Activated CD4-positive, alpha-beta memory T cell treated with anti-CD3 and anti-CD28 coated beads for 36 hours (primary cell): ENCODE measurements at places on chromosomes 2 and 18. TPM values are rescaled to one million over a fixed set of nuclear protein-coding genes. Genes with fewer than 3 reads are reported as not detected.
A peak's percentile ranks its signal among the peaks of the same experiment; 100 is the strongest.

DNA sequence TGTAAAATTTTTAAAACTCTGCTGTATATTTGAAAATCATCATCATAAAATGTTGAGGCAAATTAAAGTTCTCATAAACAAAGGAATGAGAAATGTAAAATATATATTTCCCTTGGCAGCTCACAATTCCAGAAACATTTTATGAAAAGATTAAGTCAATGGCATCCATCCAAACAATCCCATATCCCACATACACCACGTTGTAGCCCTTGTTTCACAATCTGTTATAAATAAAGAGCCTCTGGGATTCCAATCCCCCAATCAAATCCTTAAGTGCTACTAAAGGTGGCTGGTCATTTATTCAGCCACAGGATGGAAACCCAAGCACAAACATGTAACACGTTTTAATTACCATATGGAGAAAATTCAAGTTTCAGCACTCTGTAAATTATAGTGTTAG, 51.7 kb downstream of the GFPT1 start:
- no peak overlapping the region for H3K27ac ChIP-seq
- H3K27me3 ChIP-seq: no peaks in the 10 kb centered on the region
- DNase-seq: no peak
- H3K4me3 ChIP-seq: no peak overlapping the region

ST6GAL2 gene
- total RNA-seq: not detected

GRCh38 chr2:5869936-5870335, 177.8 kb downstream of the SOX11 start:
- no peak for DNase-seq
- H3K36me3 ChIP-seq: no peaks in the 10 kb centered on the region
- no peak overlapping the region for H3K27ac ChIP-seq
- no peak overlapping the region for H3K4me3 ChIP-seq
- H3K4me1 ChIP-seq: no peaks in the 10 kb centered on the region
- no peaks in the 10 kb centered on the region for H3K27me3 ChIP-seq

GRCh38 chr2:145413261-145414030, 893.5 kb upstream of the ZEB2 start:
- no peaks in the 10 kb centered on the region for H3K27me3 ChIP-seq
- no peak overlapping the region for H3K27ac ChIP-seq
- no peak overlapping the region for H3K4me3 ChIP-seq
- H3K4me1 ChIP-seq: peaks cover 12% of the 10 kb centered on the region
- H3K36me3 ChIP-seq: no peaks in the 10 kb centered on the region

FEV gene
- total RNA-seq: not detected

UGT1A4 gene
- not detected for total RNA-seq

DNA sequence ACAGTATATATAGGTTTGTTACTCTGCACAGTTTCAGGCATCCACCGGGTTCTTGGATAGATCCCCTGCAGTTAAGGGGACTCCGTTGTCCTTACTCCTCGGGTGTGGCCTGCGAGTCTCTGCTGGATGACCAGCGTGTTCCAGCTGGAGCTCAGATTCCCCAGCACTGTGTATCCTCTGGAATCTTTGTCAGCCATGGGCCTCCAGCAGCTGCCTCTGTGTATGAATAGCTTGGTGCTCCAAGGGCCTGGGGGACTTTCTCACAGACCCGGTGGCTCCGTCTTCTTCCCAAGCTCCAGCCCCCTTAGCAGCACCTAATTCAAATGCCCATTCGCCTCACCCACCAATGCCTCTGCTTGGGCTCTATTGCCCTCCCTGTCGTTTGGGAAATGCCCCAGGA, 6.3 kb downstream of the ANO7 start:
- no peak overlapping the region for H3K27ac ChIP-seq
- H3K27me3 ChIP-seq: no peaks in the 10 kb centered on the region
- DNase-seq: no peak
- no peak overlapping the region for H3K4me3 ChIP-seq
- H3K36me3 ChIP-seq: no peaks in the 10 kb centered on the region
- H3K4me1 ChIP-seq: no peaks in the 10 kb centered on the region

GRCh38 chr2:24824966-24825882, 32.0 kb downstream of the CENPO start:
- DNase-seq: peak; percentile 59
- H3K4me1 ChIP-seq: peaks cover 25% of the 10 kb centered on the region
- no peak overlapping the region for H3K4me3 ChIP-seq
- H3K27me3 ChIP-seq: no peaks in the 10 kb centered on the region

FAM237A gene
- total RNA-seq: not detected

EVA1A gene
- not detected for total RNA-seq

GRP gene
- not detected for total RNA-seq

DNA sequence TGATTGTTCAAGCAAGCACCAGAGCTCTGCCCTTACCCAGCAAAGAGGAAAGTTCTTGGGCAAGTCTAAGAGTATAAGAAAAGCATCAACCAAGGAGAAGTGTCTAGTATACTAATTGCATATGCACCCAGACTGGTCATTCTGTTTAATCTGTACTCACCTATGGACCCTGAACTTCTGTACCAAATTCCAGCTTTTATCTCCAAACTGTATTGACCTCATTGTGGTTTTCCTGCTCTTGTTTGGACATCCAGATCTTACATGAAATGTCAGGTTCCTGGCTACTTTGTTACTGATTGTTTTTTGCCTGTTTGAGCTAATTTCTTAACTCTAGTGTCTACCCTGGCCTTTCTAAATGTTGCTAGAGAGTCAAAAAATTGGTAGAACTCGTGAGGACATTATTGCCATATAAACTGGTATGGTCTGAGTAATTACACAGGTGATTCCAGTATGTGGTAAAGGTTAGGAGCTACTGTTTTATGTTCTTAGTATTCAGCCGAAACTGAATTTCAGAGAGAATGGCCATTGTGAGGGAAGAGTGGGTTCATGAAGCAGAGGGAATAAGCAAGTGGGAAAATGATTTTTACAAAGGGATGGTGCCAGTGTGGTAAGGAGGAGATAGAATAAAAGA, 146.3 kb downstream of the HNMT start:
- DNase-seq: no peak
- no peaks in the 10 kb centered on the region for H3K36me3 ChIP-seq
- H3K27ac ChIP-seq: no peak overlapping the region
- H3K4me1 ChIP-seq: no peaks in the 10 kb centered on the region

DNA sequence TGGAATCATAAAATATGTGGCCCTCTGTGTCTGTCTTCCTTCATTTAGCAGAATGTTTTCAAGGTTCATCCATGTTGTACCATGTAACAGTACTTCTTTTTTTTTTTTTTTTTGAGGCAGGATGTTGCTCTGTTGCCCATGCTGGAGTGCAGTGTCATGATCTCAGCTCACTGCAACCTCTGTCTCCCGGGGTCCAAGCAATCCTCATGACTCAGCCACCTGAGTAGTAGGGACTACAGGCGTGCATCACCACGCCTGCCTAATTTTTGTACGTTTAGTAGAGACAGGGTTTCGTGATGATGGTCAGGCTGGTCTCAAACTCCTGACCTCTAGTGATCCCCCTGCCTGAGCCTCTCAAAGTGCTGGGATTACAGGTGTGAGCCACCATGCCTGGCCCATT, 31.2 kb downstream of the RAB1A start:
- no peak for DNase-seq
- H3K4me1 ChIP-seq: peaks cover 15% of the 10 kb centered on the region
- no peak overlapping the region for H3K4me3 ChIP-seq
- no peaks in the 10 kb centered on the region for H3K27me3 ChIP-seq

- no peak overlapping the region for H3K4me3 ChIP-seq
- H3K4me1 ChIP-seq: no peaks in the 10 kb centered on the region
- no peak for DNase-seq
- H3K27me3 ChIP-seq: no peaks in the 10 kb centered on the region
- no peaks in the 10 kb centered on the region for H3K36me3 ChIP-seq
Measured at GRCh38 chr18:26729008-26729407, 136.5 kb downstream of the AQP4 start.

DNA sequence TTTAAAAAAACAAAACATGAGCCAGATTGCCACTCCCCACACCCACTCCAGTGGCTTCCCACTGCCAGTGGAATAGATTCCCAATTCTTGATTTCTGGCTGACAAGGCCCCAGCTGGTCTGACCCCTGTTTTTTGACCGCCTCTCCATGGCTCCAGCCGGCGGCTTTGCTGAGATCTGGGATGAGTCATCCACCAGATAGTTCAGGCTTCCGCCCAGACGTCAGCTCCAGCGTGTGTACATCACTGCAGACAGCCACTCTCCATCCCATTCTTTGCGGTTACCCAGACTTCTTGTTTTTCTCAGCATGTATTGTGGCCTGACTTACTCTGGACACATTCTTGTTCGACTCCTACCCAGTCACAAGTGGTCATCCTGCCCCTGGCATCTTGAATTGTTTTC, 227.9 kb downstream of the GBX2 start:
- H3K4me3 ChIP-seq: no peak overlapping the region
- no peak overlapping the region for H3K27ac ChIP-seq
- no peaks in the 10 kb centered on the region for H3K36me3 ChIP-seq
- no peaks in the 10 kb centered on the region for H3K4me1 ChIP-seq

DNA sequence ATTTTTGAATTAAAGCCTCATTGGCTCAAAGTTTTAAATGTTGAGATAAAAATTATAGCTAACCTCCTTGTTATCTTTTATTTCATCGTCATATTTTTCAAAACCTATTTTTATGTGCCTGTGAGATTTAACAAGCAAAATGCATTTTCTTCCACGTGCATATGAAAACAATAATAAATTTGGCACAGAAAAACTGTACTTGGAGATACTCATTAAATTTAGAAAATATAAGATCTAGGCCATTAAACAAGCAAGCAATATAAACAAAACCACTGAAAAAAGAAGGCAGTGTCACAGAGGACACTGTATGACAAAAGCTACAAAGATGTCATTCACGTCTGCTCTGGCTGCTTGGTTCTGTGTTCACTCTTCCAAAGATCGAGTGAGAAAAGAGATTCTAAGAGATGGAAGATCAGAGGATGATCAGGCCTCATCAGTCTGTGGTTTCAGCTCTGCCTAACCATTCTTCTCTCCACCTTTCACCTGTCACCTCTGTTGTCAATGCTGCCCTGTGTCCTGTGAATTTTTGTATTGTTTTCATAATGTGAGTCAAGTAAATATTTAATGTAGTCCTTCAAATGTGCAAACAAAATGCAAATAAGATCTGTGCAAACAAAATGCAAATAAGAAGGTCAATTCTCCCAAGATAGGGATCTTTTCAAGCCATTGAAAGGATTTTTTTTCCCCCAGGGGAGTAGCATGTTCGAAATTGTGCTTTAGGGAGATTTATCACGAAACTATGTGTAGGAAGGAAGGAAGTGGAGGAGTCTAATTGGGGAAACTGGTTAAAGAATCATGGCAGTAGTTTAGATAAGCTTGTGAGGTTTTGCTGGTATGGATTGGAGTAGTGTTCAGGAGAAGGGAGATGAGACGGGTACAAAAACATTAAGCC, 138.7 kb upstream of the RBMS1 start:
- no peak for DNase-seq
- no peak overlapping the region for H3K4me3 ChIP-seq
- no peak overlapping the region for H3K27ac ChIP-seq
- no peaks in the 10 kb centered on the region for H3K27me3 ChIP-seq

TMEM163 gene
- 0.12 TPM for total RNA-seq

GRCh38 chr2:97935719-97936161, 60.0 kb downstream of the TMEM131 start:
- H3K27ac ChIP-seq: no peak overlapping the region
- peaks cover 8% of the 10 kb centered on the region for H3K36me3 ChIP-seq
- no peak overlapping the region for H3K4me3 ChIP-seq
- no peak for DNase-seq
- no peaks in the 10 kb centered on the region for H3K27me3 ChIP-seq

DNA sequence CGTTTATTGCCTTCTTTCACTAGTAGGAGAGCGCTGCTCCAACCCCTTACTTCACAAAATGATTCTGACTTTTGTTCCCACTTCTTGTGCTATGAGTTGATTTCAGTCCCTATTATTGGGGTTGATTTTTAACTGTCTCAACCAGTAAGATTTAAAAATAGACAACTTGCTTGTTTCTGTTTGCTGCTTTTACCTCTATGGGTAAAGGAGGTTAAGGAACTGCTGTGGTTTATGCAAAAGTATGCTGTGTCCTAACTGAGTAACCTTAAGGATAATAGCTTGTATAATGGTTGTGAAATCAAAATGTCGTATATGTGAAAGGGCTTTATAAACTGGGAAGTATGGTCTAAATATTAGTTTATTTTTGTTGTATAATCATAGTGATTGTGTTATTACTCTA, 22.6 kb downstream of the ALMS1 start:
- peaks cover 36% of the 10 kb centered on the region for H3K36me3 ChIP-seq
- peaks cover 6% of the 10 kb centered on the region for H3K4me1 ChIP-seq
- no peaks in the 10 kb centered on the region for H3K27me3 ChIP-seq
- DNase-seq: no peak

PPP1R1C gene
- total RNA-seq: not detected

OXER1 gene
- total RNA-seq: not detected

RTP5 gene
- total RNA-seq: 0.10 TPM

- DNase-seq: no peak
- H3K4me1 ChIP-seq: peaks cover 7% of the 10 kb centered on the region
- no peak overlapping the region for H3K27ac ChIP-seq
Measured at GRCh38 chr2:61543062-61543461, 4.9 kb upstream of the XPO1 start.

DNA sequence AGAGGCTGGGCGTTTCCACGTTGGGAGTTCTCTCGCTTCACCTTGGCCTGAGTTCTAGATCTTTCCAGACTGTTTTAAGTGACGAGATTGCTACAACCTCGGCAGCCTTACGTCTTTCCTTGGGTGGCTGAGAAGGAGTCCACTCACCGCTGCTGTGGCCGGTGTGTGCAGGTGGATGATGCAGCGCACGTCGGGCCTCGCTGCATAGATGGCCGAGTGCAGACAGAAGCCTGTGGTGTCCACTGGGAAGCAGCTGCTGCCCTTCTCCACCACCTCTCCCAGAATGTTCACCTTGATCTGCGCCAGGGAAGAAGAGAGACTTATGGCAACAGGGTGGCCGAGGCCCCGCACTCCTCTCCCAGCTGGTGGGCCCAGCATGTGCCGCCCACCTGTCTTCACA, 75.7 kb downstream of the ADD2 start:
- H3K27me3 ChIP-seq: peaks cover 3% of the 10 kb centered on the region
- no peak overlapping the region for H3K4me3 ChIP-seq
- no peak overlapping the region for H3K27ac ChIP-seq

GCG gene
- total RNA-seq: not detected

CAB39 gene
- 128 TPM for total RNA-seq

CNPPD1 gene
- 42.0 TPM for total RNA-seq
